ENCODE measurements at places on chromosomes 7 and 10. TPM values are rescaled to one million over a fixed set of nuclear protein-coding genes. Genes with fewer than 3 reads are reported as not detected.

DNA sequence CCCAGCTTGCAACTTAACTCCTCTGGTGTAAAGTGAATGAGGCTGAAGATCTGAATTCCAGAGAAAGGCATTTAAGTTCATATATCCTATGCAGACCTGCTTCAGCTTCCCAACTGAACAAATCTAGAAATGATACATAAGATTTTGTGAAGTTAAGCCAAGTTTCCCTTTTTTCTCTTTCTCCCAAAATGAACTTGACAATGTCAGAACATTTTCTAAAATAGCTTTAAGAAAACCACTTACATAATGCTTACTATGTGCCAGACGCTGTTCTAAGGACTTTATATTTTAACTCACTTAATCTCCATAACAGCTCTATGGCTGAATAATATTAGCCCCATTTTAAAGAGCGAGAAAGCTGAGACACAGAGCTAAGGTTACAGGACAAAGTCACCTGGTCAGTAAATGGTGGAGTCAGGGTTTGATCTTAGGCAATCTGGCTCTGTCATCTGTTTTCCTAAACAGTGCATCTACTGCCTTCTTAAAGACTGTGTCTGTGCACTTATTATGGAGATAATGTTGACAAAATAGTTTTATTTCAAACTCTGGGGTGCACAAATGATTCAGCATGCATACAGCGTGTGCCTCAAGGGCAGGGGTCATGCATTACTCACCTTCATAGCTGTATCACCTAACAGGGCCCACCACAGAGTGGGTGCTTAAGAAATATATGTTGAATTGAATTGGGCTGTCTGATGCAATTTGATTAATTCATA is 66.8 kb downstream of the RHOBTB1 start:
- H3K27ac ChIP-seq = no peak overlapping the region
- peaks cover 1% of the 10 kb centered on the region for H3K27me3 ChIP-seq
- no peak for DNase-seq
- no peaks in the 10 kb centered on the region for H3K4me1 ChIP-seq

DNA sequence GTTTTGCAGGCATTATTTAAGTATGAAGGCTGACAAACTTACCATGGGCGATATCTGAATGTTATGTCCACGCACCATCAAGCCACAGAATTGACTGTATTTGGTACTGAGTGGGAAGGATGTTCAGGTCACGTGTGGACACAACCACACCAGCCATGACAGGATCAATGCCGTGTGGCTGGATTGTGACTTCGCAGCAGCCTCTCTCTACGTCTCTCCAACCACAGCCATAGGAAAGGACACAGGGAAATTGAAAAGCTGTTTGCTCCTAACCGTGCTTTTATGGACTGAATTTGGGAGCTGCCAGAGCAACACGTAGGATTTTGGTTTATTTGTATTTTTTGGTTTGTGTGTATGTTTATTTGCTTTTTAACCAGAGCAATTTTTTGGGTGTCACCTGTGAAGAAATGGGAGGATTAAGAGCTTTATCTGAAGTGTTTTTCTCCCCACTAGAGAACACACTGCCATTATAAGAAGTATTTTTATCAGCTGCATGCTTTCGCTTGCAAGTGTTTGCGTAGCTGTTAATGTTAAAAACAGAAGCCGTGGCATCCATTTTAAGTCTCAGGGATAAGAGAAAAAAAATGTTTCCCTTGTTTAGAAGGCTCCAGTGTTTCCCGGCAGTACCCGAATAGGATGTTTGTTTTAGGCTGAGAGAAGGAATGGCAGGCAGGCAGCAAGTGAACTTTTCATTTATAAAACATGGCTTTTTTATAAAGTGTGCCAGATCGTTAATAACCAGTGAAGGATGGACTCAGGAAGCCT is 401.1 kb upstream of the NFE2L3 start:
- no peak for DNase-seq
- no peaks in the 10 kb centered on the region for H3K36me3 ChIP-seq
- no peaks in the 10 kb centered on the region for H3K27me3 ChIP-seq
- H3K27ac ChIP-seq = no peak overlapping the region

DNA sequence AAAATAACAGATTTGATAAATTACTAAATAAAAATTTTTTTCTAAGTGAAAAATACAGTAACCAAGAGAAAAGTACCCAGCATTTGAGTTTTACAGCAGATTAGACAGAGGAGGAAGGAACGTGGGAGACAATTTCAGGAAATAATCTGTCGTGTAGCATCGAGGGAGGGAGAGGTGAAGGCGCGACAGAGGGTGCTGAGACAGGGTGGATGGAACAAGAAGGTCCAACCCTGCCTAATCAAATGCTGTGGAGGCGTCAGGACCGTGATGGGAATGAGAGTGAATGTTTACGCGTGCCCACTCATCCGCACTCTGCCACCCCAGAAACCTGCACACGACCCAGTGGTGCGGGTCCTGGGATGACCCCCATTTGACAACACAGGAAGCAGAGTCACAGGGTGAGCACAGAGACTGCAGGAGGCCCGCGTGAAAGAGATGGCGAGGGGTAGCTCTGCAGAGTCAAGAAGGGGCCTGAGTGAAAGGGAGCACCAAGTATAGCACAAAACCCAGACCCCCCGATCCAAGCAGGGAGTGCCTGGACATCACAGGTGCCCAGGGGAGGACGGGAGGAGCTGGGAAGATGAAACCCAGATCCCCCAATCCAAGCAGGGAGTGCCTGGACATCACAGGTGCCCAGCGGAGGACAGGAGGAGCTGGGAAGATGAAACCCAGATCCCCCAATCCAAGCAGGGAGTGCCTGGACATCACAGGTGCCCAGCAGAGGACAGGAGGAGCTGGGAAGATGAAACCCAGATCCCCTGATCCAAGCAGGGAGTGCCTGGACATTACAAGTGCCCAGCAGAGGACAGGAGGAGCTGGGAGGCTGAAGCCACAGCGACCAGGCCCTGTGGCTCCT is 558.9 kb downstream of the DNAJB6 start:
- H3K27ac ChIP-seq = no peak overlapping the region
- no peak overlapping the region for H3K4me3 ChIP-seq
- peaks cover 9% of the 10 kb centered on the region for H3K4me1 ChIP-seq
- H3K27me3 ChIP-seq = no peaks in the 10 kb centered on the region
- no peaks in the 10 kb centered on the region for H3K36me3 ChIP-seq

DNA sequence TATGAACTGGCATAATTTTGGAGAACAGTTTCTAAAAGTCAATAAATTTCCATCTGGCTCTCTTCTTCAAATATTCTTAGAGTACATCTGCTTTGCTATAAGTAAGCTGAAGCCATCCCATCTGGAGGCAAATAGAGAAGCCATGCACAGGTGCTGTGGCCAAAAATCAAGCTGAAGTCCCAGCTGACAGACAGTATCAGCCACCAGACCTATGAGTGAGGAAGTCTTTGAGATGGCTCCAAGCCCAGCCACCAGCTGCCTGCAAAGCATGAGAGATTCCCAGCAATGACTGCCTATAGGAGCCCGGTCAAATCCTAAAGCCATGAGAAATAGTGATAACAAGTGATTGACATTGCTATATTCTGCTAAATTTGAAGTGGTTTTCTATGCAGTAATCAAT is 21.7 kb upstream of the PRSS58 start:
- no peaks in the 10 kb centered on the region for H3K36me3 ChIP-seq
- H3K4me1 ChIP-seq = peaks cover 2% of the 10 kb centered on the region
- no peak for DNase-seq
- H3K27me3 ChIP-seq = peaks cover 37% of the 10 kb centered on the region
- no peak overlapping the region for H3K4me3 ChIP-seq
- no peak overlapping the region for H3K27ac ChIP-seq

The KCNMA1 gene
- total RNA-seq = 0.16 TPM

GRCh38 chr7:132112106-132112505 is 464.2 kb downstream of the PLXNA4 start:
- no peaks in the 10 kb centered on the region for H3K36me3 ChIP-seq
- DNase-seq = no peak
- H3K4me3 ChIP-seq = no peak overlapping the region
- H3K4me1 ChIP-seq = no peaks in the 10 kb centered on the region
- peaks cover 12% of the 10 kb centered on the region for H3K27me3 ChIP-seq

The ARHGEF35 gene
- total RNA-seq = 2.6 TPM

- no peak overlapping the region for H3K4me3 ChIP-seq
- no peak overlapping the region for H3K27ac ChIP-seq
- no peaks in the 10 kb centered on the region for H3K4me1 ChIP-seq
Measured at GRCh38 chr10:124007773-124008145, 85.6 kb downstream of the CHST15 start.
